ENCODE measurements at places on chromosomes 2 and 18.
A peak's percentile ranks its signal among the peaks of the same experiment; 100 is the strongest.

DNA sequence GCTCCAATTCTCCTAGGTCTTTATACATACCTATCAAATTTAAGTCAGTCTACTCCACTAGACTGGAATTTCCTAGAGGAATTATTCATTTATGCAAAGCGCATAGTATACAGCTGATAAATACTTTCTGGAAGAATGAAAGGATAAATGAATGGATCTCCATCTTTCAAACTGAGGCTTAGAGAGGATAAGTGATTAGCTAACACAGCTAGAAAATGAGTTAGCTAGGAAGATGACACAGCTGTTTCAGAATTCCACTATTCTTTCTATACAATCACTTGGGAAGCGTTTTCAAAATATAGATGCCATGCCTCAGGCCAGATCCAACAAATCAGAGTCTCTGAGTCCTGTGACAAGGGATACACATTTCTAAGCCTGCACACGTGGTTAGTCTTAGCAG is 1146.6 kb upstream of the ZEB2 start:
- DNase-seq: no peak

GRCh38 chr2:27400348-27401135 is 8.8 kb downstream of the PPM1G start:
- no peak for DNase-seq

GRCh38 chr2:48247206-48247605 is 282.7 kb upstream of the STON1 start:
- DNase-seq: no peak

GRCh38 chr2:48339451-48339850 is 190.5 kb upstream of the STON1 start:
- no peak for DNase-seq

DNA sequence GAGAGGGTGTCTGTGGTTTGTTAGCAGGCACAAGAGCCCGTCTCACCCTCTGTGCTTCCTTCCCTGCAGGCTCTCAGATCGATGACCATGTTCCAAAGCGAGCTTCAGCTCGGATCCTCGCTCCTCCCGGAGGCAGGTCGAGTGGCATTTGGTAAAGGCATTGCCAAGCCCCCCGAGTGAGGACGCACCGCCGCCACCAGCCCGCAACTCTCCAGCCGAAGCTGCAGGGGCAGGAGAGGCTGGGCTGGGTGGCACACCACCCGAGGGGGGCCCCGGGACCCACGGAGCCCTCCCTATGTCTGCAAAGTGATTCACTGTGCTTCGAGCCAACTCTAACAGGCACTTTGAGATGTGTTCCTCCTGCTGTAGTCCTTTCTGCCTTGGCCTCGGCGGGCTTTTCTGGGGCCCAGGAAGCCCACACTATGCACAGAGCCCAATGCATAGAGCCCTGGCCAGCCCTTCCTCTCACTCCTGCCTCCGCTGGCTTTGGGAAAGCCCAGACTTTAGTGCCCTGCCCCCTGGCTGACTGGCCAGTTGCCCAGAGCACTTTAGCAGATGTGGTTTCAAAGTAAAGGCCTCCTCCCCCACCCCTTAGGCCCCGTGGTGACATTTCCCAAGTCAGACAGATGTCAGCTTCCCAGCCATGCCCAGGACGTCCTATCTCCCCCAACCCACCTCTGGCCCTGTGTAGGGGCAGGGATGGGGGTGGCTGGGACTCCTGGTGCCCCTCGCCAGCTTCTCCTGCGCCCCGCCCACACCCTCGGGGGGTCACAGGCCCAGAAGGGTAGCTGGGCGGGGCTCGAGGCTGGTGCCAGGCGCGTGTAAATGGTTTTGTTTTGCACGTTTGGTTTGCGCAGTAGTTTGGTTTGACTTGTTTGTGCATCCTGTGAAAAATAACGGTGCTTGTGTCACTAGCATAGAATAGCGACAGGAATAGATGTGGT is 23.3 kb upstream of the MAPRE3 start:
- DNase-seq: peak; percentile 39

- no peak for DNase-seq
These were observed 19.4 kb downstream of the DYTN start for GRCh38 chr2:206698811-206699210.

GRCh38 chr2:226798422-226799210 is 1.0 kb downstream of the IRS1 start:
- DNase-seq: peak; percentile 56

GRCh38 chr2:39696838-39697237 is 31.1 kb downstream of the TMEM178A start:
- DNase-seq: peak; percentile 44

- no peak for DNase-seq
These were observed 24.3 kb downstream of the TRAPPC12 start for GRCh38 chr2:3403587-3404334.

GRCh38 chr2:148957023-148957422 is 81.5 kb upstream of the LYPD6B start:
- no peak for DNase-seq

- no peak for DNase-seq
These were observed 84.4 kb upstream of the LYPD1 start for GRCh38 chr2:132754392-132754791.

GRCh38 chr2:38836791-38837190 is 38.9 kb downstream of the DHX57 start:
- no peak for DNase-seq

DNA sequence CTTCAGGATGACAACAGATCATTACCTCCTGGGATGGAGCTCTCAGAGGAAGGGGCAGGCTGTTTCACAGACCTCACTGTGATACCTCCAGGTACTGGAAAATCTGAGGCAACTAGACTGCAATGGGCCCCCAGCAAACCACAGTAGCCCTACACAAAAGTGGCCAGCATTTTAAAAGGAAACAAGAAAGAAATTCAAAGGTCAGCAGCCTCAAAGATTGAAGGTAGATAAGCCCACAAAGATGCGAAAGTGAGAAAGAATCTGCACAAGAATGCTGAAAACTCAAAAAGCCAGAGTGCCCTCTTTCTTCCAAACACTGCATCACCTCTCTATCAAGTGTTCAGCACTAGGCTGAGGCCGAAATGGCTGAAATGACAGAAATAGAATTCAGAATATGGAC is 499.5 kb upstream of the CHAC2 start:
- DNase-seq: no peak

- DNase-seq: no peak
These were observed 14.0 kb downstream of the ARHGAP25 start for GRCh38 chr2:68748568-68748967.

- DNase-seq: no peak
These were observed 1300.1 kb upstream of the ACVR2A start for GRCh38 chr2:146544701-146545100.

- no peak for DNase-seq
These were observed 19.7 kb upstream of the SFXN5 start for GRCh38 chr2:73091164-73091563.

DNA sequence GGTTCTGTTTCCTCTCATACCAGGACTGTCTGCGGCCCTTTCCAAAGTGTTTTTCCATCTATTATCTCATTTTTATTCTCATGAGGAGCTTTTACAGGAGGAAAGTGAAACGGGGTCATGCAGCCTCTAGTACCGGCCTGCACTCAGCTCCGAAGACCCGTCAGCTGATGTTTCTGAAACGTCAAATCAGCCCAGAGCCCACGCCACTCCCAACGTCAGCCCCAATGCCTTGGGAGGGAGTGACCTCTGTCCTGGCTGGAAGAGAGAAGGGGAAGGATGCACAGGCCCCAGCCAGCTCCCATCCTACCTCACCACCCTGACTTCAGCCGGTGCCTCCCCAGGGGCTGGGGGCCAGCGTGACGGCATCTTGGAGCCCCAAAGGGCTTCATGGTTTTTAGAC is 58.5 kb downstream of the ADCY3 start:
- no peak for DNase-seq

DNA sequence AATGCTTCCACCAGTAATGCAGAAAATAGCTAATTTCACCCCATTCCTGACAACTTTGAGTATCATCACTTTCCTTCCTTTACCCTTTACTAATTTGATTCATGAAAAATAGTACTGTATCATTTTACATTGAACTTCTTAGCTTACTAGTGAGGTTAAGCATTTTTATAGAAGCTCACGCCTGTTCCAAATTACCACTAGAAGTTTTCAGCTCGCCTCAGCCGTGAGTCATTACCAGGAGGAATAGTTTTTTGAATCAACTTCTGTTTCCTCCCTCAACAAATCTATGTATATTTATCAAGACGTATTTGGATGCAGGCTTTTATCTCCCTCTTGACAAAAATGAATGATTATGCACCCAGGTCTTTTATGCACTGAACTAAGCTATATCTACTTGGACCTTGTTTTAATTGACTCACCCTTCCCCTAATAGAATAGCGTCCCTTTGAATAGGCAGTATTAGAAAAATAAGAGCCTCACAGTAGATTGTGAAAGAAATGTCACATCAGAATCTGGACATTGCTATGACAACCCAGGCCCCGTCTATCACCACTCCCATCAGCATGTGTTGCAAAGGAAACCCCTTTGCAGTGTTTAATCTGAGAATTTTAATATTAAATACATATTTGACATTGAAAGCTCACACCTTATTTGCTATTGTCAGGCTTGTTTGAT is 207.4 kb upstream of the NRP2 start:
- no peak for DNase-seq

- DNase-seq: no peak
These were observed 52.7 kb downstream of the NAB1 start for GRCh38 chr2:190701586-190701985.

GRCh38 chr2:228602288-228602687 is 420.8 kb upstream of the SPHKAP start:
- DNase-seq: no peak

GRCh38 chr18:8229787-8230186 is 379.4 kb upstream of the RAB12 start:
- DNase-seq: no peak

GRCh38 chr2:22209545-22209944 is 1085.8 kb downstream of the TDRD15 start:
- no peak for DNase-seq

All from hematopoietic multipotent progenitor cell treated with erythropoietin and hydrocortisone succinate and interleukin-3 and kit ligand, for 6 days (in vitro differentiated cells).